ENCODE measurements at places on chromosomes 7 and 10. TPM values are rescaled to one million over a fixed set of nuclear protein-coding genes. Genes with fewer than 3 reads are reported as not detected.

GIMAP5 gene
- total RNA-seq, result not detected

CALY gene
- total RNA-seq, result not detected

HYAL4 gene
- 0.98 TPM for total RNA-seq

SLC26A3 gene
- total RNA-seq, result not detected

DNA sequence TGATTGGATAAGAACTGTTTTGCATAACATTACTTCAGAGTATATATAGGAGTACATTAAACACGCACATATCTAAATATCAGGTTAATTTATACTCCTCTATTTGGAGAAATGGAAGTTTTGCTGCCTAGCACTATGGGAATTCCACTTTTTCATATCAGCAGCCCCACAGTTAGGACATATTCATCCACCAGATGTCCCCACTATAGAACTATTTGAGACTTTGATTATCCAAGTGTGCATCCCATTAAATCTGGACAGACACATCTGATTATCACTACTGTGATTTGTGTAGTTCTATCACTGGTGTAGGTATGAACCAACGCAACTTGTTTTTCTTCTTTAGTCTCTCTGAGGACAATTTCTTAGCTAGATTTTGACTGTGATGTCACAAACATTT lies 345.7 kb downstream of the THSD7A start:
- no peak overlapping the region for H3K4me3 ChIP-seq
- H3K27me3 ChIP-seq, result no peaks in the 10 kb centered on the region
- peak; percentile 23 for DNase-seq
- H3K27ac ChIP-seq, result no peak overlapping the region
- no peaks in the 10 kb centered on the region for H3K4me1 ChIP-seq

GRCh38 chr10:53754596-53755250 lies 982.1 kb upstream of the MBL2 start:
- DNase-seq, result peak; percentile 23
- no peaks in the 10 kb centered on the region for H3K27me3 ChIP-seq
- no peaks in the 10 kb centered on the region for H3K36me3 ChIP-seq
- H3K4me3 ChIP-seq, result peak overlapping the region; percentile 6
- no peak overlapping the region for H3K27ac ChIP-seq

DNA sequence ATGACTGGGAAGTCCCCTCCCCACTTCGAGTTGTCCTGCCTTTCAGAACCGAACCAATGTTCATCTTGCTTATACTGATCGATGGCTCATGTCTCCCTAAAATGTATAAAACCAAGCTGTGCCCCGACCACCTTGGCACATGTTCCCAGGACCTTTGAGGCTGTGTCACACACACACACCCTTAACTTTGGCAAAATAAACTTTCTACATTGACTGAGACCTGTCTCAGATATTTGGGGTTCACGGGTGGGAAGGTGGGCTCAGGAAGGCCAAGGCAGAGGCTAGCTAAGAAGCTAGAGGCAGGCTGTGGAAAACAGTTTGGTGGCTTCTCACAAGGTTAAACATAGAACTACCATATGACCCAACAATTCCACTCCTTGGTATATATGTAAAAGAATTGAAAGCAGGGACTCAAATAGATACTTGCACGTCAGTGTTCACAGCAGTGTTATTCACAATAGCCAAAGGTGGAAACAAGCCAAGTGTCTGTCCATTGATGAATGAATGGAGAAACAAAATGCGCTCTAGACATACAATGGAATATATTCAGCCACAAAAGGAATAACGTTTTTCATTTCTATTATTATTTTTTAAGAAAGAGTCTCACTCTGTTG lies 15.4 kb downstream of the PRF1 start:
- no peaks in the 10 kb centered on the region for H3K4me1 ChIP-seq
- H3K4me3 ChIP-seq, result no peak overlapping the region
- no peaks in the 10 kb centered on the region for H3K36me3 ChIP-seq
- no peaks in the 10 kb centered on the region for H3K27me3 ChIP-seq

Measured in PC-3 (cell line).